NCI-H446 (cell line): ENCODE measurements at places on chromosomes 1 and 21.
A peak's percentile ranks its signal among the peaks of the same experiment; 100 is the strongest.

GRCh38 chr1:243792891-243793290 is 57.2 kb downstream of the AKT3 start:
- no peak for DNase-seq

- DNase-seq, result no peak
Measured at GRCh38 chr1:108051631-108052377, 86.8 kb upstream of the VAV3 start.

DNA sequence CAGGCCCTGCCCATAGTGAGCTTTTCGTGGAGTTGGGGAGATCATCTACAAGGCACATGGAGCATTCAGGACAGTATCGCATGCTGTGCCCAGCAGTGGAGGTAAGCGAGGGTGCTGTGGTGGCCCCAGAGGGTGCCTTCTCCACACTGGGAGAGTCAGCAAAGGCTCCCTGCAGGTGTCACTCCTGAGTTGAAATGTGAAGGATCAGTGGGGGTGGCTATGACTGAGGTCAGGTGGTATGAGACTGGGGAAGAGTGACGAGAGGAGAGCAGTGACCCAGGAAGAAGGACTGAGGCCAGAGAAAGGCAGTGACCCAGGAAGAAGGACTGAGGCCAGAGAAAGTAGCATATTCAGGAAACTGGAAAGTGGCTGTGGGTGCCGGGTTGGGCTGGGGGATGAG is 53.0 kb downstream of the SPAG17 start:
- no peak for DNase-seq

GRCh38 chr1:40905061-40905460 is 42.9 kb upstream of the CITED4 start:
- DNase-seq, result no peak

DNA sequence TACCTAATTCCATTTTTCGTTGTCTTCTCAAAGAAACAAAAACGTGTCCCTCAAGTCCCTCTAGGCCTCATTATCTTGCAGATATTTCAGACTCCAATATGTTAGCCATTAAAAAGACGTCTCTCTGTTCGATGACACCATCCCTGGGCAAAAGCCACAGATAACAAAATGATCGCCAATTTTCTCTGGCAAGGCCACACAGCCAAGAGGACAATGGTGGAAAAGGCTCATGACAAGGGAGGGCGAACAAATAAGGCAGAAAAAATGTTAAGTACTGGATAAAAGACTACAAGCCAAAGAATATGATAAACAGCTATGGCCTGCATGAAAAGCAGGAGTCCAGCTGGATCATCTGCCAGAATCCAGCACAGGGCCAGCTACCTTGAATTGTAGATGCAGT is 82.9 kb downstream of the TBX15 start:
- DNase-seq, result peak; percentile 25

- no peak for DNase-seq
Measured at GRCh38 chr1:218679391-218679790, 334.3 kb downstream of the TGFB2 start.

DNA sequence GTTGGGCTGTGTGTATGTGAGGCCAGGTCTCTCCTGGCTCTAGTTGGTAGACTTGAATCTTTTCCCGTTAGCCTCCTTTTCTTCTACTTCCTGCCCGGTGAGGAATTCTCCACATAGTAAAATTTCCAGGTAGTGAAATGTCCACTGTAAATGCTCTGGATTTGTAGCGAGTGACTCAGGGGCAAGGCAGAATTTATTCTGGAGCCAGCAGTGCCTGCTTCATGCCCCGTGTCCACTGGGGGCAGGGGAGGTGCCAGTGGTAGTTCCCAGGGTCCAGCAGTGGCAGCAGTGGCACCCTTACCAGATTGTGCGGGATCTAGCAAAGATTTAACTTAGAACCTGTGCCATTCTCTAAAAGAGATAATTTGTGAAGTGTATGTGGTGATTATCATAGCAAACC is 74.5 kb upstream of the USP24 start:
- DNase-seq, result no peak

DNA sequence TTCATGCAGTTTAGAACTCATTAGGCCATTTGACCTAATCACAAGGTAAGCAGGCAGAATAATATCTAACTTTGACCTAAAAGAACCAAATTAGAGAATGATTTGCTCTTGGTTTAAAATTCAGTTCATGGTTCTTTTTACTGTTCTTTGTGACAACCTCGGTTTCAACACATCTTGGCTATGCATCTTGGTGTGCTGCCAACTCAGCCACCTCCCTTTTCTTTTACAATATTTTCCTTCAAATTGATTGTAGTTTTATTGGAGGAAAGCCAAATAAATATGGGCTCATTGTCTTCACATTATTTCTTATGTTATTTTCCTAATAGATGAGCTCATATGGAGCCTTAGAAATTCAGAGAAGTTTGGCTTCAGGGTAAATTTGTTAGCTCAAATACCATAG is 338.3 kb downstream of the SIPA1L2 start:
- DNase-seq, result peak; percentile 28
